T-helper 2 cell treated with Interferon-gamma antibody and Interleukin-4, amounts not matched to agents 5 μg/mL and 100 μg/mL, for 36 hours (primary cell): ENCODE measurements at places on chromosomes 5 and 9.

GRCh38 chr5:135223891-135224625, 175.0 kb downstream of the MACROH2A1 start:
- no peak for DNase-seq

DNA sequence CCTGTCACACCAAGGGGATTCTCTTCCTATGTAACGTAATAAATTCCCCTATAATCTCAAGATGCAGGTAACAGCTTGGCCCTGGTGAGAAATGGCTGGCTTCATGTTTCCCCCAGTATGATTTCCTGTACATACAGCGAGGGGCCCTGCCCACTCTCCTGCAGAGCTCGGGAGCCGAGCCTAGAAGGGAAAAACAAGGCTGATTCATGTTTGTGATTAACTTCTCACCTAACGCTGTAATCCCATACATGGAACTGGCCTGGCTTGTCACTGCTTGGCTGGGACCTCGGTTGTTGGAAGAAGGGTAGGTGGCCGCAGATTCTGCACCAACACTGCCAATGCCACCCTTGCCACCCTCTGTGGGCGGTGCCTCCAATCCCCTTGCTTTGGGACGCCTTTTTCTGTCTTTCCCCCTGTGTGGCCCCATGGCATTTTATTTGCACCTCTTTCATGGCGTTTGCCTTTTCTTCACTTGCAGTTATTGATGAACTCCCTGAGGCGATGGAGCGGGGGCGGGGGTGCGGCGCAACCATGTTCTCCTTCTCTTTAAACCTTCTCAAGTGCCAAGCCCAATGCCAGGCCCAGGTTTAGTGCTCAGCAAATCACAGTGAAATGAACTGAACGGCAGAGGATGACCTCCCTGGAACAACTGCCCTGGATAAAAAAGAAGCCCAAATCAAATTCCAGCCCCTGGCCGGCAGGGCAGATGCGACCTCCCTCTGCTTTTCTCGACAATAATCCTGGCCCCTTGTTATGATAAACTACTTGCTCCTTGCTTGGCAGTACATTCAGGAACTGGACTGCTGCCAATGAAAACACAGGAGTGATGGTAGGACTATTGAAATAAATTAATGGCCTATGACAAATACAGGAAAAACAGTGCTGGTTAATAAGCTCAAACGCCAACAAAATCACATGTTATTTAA, 108.1 kb downstream of the TMEM174 start:
- no peak for DNase-seq

GRCh38 chr9:108722396-108722795, 133.4 kb downstream of the ACTL7B start:
- DNase-seq: no peak

DNA sequence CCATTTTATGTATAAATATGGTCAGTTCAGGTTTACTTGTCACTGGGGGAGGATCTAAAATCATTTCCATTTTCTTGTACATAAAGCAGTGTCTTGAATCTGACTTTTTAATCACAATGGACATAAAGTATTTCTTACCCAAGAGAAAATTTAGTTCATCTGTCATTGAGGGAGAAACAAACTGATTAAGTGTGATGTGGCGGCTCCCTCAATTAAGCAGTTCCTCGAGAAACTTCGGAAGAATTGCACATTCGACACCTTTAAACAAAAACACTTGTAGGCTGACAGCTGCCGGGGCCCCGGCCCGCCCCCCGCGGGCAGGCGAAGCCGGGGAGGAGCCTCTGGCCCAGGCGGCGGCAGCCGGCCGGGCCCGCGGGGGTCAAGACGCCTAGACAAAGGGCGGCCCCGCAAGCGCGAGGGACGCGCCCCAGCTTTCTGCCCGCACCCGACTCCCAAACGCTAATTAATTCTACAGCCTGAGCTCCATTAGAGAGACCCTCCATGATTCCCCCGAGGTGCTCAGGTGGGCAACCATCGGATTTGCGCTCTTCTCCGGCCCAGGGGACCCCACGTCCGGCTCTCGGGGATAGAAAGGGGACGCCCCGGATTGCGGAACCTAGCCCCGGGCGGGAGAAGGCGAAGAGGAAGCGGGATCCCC, 750 bp downstream of the TRIM36 start:
- no peak for DNase-seq

- no peak for DNase-seq
These were observed 417.1 kb downstream of the KDM4C start for GRCh38 chr9:7174884-7175283.

GRCh38 chr5:163585206-163585605, 79.8 kb downstream of the MAT2B start:
- no peak for DNase-seq

DNA sequence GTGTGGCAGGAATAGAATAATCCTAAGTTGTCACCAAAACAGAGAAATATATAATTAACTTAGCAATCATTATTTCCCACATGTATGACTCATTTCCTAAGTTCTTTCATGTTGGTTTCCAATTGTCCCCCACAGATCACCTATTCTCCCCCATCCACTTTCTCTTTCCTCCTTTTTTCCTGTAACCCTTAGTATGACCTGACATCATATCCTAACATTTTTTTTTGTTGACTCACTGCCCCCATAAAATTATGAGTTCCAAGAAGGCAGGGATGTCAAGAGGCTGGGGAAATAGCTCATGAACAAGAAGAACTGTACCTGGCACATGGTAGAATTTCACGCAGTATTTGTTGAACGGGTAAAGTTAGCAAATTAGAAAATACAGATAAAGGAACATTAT, 186.7 kb downstream of the DCP2 start:
- DNase-seq: no peak

- no peak for DNase-seq
These were observed 2112.1 kb downstream of the MAT2B start for GRCh38 chr5:165617491-165617890.

DNA sequence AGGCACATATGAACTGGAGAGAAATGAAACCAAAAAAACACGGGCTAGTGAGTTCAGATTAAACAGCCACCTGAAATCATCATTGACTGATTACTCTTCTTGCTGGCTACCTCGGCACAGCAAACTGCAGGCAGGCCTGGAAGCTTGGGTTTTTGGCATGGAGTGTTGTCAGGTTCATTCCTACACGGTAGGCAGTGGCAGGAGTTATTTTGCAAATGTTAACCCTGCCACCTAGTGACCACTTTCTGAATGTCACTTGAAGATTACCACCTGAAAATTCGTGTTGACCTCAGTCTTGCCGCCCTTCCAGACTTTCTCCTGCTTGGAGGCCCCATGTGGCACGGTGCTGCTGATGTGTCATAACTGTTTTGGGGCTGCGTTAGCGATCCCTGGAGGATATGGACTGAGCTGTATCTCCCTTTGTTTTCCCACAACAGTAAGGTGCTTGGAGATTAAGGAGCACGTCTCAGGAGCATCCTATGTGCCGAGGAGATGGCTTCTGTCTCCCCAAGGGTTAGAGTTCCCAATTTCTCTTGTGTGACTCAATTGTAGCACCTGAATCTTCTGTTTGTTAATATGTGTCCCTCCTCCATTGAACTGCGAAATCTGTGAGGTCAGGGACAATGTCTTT, 12.7 kb upstream of the CD180 start:
- DNase-seq: peak; percentile 67
